ENCODE measurements at places on chromosomes 6 and 20. TPM values are rescaled to one million over a fixed set of nuclear protein-coding genes. Genes with fewer than 3 reads are reported as not detected.

The HUS1B gene
- total RNA-seq = 0.76 TPM

The MEI4 gene
- total RNA-seq = not detected

The AGPAT4 gene
- total RNA-seq = 15.5 TPM

The SYNGAP1 gene
- 11.5 TPM for total RNA-seq

The SIRPD gene
- total RNA-seq = not detected

The STX7 gene
- 27.8 TPM for total RNA-seq

The DSP gene
- total RNA-seq = 104 TPM

The KIAA0408 gene
- 0.25 TPM for total RNA-seq

The MYBL2 gene
- 92.1 TPM for total RNA-seq

The ISM1 gene
- total RNA-seq = 0.37 TPM

The BTNL2 gene
- not detected for total RNA-seq

The EBF4 gene
- total RNA-seq = 11.4 TPM

The TXLNB gene
- 0.05 TPM for total RNA-seq

Data from HCT116 (cell line).